Sciatic nerve (tissue), 2 donors: ENCODE measurements at places on chromosomes 12 and 14.

DNA sequence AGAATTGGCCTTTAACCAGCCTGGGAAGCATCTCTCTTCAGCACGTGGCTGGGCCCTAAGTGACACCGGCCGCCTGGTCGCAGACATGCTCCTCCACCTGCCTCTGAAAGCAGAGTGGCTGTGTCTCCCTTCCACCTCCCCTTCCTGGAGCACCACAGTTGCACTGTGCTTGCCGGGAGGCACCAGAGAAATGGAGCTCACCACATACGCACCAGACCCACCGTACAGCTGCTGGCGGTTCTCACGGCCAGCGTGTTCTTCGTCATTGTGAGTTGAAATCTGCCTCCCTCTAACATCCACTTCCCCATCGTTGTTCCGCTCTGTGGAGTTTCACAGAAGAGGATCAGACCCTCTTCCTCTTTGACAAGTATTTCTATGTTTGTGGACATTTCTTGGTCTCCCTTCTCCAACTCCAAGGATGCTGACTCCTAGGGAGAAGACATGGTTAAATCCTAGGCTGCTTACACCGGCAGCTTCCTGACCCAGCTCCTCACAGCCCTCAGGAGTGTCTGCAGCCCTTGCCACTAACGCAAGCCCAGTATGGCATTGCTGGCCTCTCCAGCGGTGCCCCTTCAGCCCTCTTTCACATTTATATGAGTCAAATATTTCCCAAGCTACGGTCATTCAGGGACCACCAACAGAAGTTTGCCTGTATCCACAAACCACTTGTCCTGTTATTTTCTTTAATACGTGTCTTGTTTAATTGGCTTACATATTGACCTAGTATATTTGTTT lies 11.5 kb upstream of the KRT5 start:
- peak; percentile 53 for DNase-seq

- no peak for DNase-seq
Observed at GRCh38 chr14:23044840-23045239, 2.8 kb downstream of the PSMB11 start.

DNA sequence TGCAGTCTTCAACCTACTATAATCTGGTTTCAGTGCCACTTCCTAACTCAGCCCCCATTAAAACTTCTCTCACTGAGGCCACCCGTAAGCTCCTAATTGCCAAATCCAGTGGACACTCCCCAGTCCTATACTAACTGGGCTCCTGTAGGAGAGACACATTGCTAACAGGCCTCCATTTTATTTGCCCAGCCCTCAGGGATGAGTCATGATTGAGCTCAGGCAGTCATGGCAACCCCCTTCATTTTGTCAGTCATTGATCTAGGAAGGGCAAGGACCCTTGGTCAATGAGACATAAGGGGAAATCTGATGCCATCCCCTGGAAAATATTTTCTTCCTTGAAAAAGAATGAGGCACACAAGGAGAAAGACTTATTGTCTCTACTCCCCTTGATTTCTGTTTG lies 70.1 kb upstream of the HIF1A start:
- no peak for DNase-seq

DNA sequence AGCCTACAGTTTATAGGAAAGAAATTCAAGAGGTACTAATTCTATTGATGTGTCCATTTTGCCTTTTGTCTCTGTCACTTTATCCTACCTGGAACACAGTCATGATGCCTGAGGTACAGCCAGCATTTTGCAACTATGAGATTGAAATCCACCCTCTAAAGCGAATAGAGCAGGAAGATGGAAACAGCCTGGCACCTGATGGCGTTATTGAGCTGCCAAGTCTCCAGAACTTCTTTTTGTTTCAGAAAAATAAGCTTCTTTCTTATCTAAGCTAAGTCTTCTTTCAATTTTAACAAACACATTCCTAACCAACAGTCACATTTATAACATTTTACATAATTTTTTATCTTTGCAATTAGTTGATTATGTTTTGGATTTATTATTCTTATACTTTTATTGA lies 182.1 kb downstream of the PAWR start:
- no peak for DNase-seq

GRCh38 chr14:50874757-50875156 lies 2.9 kb downstream of the ABHD12B start:
- no peak for DNase-seq
